Right forelimb (tissue), 1 donor: ENCODE measurements at places on chromosomes 2 and 18.

GRCh38 chr18:6943143-6943542, 174.5 kb downstream of the LAMA1 start:
- no peak for DNase-seq

DNA sequence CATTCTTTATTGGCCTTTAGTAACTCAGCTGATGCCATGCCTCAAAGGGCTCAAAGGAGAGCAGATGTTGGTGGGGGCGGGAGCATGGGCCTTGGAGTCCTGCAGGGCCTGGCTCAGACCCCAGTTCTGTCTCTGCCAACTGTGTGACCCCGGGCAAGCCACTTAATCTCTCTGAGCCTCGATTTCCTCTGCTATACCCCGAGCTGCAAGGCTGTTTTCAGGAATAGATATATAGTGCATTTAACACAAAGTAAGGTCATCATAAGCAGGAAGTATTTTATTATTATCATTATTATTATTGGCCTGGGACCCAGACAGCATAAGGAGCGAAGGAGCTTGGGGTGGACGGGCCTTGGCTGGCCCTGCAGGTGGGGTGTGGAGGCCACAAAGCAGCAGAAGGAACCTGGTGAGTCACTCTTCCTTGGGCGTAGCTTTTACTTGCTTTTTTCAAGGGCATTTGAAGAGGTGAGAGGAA, 162.7 kb downstream of the INHBB start:
- no peak for DNase-seq

GRCh38 chr2:29322011-29322410, 206.8 kb downstream of the CLIP4 start:
- DNase-seq: no peak

- no peak for DNase-seq
These were observed 1.2 kb downstream of the MRPL19 start for GRCh38 chr2:75647771-75648170.

GRCh38 chr18:22223254-22223964, 54.0 kb downstream of the GATA6 start:
- no peak for DNase-seq

GRCh38 chr2:42693013-42693615, 70.8 kb downstream of the OXER1 start:
- no peak for DNase-seq

- DNase-seq: no peak
These were observed 164.4 kb upstream of the MGAT5 start for GRCh38 chr2:134089454-134089853.

DNA sequence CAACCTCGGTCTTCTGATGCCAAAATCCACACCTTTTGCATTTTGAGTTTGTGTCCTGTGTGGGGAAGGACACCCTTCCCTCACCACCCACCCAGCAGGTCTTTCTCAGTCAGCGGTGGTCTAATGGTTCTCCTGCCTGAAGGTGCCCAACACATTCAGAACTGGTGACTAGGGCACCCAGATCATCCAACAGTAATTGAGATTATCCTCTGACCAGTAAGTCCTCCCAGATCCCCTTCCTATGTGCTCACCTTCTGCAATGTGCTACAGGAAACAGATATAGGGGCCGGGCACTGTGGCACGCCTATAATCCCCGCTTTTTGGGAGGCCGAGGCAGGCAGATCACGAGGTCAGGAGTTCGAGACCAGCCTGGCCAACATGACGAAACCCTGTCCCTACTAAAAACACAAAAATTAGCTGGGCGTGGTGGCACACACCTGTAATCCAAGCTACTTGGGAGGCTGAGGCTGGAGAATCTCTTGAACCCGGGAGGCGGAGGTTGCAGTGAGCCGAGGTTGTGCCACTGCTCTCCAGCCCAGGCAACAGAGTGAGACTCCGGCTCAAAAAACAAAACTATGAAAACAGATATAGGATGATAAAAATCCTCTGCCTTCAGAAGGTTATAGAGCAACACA, 56.2 kb downstream of the REEP1 start:
- DNase-seq: no peak

DNA sequence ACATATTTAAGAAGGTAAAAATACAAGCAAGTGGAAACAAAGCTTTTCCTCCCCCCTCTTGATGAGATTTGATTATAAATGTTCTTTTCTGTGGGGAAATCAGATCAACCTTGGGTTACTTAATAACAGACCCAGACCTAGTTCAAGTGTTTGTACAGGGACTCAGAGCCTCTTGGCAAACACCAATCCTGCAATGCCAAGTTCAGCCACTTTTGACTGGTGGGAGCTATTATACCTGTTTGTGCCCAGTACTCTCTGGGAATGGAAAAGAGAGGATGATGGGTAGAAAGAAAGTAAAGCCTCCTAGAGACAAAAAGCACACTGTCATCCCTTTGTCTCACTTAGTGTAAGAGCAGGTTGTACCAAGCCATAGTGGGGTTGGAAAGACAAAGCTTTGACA, 63.8 kb upstream of the EPHA4 start:
- no peak for DNase-seq

DNA sequence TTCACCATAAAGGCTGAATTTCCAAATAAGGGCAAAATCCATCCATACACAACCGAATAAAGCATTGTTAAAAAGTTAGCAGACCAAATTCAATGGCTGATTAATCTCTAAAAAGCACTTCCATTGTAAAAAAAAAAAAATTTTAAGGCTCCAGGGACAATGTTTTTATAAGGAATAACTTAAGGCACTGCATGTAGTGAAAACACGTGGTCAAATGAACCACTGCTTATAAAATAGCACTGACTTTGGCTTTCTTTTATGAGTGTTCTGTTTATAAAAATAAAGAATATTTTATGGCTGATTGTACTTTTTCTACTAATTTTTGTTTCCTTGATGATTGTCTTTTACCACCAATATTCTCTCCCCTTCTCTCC, 409.3 kb upstream of the KCNH7 start:
- no peak for DNase-seq
